Brain (organoid and tissue), 16 donors: ENCODE measurements at places on chromosomes 5 and 9.

DNA sequence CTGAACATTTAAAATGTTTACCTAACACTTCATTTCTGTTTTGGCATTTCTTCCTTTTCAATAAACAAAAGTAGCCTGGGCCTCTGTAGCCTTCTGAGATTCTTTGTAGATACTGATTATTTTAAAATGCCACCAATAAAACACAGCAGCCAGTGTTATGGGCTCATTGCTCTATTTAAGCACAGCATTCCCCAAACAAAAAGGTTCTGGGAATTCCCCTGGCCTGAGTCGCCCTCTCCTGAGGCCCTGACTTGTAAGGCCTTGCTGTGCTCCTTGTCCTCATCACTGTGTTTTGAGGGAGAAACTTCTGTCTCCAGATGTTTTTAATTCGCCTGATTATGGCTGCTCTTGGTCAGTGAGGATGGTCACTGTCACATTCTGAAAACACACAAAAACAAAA lies 33.0 kb upstream of the CTXN3 start:
- no peak for DNase-seq

- no peak for DNase-seq
Observed at GRCh38 chr5:169301986-169302385, 1.0 kb upstream of the SLIT3 start.

DNA sequence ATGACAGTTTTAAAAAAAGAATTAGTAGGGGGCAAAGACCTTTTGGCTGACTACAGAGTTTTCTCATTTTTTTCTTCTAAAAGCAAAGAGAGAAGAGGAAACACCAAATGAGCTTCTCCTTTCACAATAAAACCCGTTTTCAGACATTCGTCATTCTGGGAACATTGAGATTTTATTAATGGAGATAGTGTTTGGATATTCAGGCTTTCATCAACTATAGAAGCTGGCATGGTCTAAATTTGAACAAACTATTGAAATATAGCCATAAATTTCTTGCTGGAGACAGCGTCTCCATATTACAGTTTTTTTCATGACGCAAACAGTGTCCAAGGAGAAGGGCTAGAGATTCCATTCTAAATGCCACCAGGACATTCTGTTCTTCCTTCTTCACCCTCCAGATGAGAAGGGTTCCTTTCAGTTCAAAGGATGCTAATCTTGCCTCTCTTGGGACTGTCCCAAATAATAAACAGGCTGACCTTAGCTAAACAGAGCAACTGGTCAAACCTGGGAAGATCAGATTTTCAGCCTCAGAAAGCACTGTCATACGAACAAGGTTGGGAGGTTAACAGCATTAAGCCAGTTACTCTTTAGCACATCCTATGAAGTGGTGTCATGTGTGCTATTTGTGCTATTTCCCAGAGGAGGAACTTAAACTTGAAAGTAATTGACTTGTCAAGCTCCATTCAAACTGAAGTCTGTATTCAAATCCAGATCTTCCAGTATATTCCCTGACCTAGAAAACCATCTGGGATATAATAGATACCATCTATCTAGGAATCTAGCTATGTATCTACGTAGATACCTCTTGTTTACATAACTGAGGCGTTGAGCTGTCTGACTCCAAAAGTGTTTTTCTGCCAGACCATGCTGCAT lies 125.6 kb downstream of the LPAR1 start:
- no peak for DNase-seq

DNA sequence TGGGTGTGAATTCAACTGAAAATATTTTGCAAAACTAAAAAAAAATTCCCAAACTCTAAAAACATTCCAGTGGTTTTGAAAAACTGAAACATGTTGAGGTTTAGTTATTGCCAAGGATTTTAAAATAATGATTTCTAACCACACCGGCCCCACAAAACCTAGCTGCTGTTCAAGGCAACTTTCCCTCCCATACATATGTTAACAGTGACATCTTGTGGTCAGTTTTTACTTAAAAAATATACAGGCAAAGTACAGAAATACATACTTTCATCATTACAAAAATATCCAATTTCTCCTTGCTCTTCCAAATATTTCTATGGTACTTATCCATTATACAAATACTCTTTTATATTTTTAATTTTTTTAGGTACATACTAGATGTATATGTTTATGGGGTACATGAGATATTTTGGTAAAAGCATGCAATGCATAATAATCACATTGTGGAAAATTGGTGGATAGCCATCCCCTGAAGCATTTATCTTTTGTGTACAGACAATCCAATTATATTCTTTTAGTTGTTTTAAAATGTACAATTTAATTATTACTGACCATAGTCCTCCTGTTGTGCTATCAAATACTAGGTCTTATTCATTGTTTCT lies 34.4 kb upstream of the MRPS30 start:
- peak; percentile 83 for DNase-seq

DNA sequence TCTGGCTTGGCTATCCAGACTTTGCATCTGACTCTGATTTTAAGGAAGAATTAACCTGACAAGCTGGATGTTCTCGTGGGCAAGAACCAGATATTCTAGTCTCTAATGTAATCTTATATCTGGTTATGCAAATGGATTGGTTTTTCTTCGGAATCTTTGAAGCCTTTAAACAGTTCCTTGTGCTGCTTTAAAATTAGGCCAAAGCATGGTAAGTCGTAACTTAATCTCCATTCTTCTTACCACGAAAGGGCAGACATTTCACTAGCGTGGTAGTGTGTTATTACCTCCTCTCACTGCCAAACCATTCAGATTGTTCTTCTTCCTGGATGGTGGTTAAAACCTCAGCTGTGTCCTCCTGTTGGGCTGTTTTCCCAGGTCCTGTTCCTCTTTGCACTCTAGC lies 34.1 kb upstream of the TTC23L start:
- no peak for DNase-seq

GRCh38 chr9:127753148-127753547 lies 18.1 kb upstream of the TOR2A start:
- no peak for DNase-seq

- no peak for DNase-seq
Observed at GRCh38 chr5:39057734-39058133, 16.5 kb downstream of the RICTOR start.

- DNase-seq = peak; percentile 70
Observed at GRCh38 chr5:170267431-170268152, 30.0 kb downstream of the LCP2 start.

- DNase-seq = no peak
Observed at GRCh38 chr5:117327511-117327910, 752.9 kb upstream of the SEMA6A start.

- DNase-seq = peak; percentile 91
Observed at GRCh38 chr9:36023260-36024048, 13.3 kb upstream of the RECK start.

GRCh38 chr5:72179028-72179815 lies 71.9 kb downstream of the MAP1B start:
- DNase-seq = peak; percentile 88

DNA sequence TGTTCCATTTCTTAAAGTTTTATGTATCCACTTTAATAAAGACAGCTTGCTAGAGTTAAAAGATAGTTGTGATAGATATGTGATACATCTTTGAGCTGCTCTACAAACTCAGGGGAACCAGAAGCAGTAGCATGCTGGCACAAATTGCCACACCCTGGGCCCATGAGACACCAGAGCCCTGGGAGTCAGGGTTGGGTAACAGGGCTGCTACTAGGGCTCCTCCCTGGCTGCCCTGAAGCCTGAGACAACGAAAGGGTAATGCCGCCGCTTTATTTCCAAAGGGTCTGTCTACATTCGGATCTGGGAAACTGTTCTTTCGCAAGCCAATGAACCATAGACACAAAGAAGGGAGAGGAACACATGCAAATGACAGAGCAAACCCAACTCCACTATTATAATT lies 29.2 kb downstream of the PTPN3 start:
- DNase-seq = no peak

GRCh38 chr5:44779167-44779566 lies 29.6 kb upstream of the MRPS30 start:
- DNase-seq = no peak
